Activated naive CD8-positive, alpha-beta T cell treated with anti-CD3 and anti-CD28 coated beads, Interleukin-2, amount 10 ng/mL, durations not matched to agents 7 days and 5 days (primary cell): ENCODE measurements at places on chromosomes 1 and 21. TPM values are rescaled to one million over a fixed set of nuclear protein-coding genes. Genes with fewer than 3 reads are reported as not detected.

DNA sequence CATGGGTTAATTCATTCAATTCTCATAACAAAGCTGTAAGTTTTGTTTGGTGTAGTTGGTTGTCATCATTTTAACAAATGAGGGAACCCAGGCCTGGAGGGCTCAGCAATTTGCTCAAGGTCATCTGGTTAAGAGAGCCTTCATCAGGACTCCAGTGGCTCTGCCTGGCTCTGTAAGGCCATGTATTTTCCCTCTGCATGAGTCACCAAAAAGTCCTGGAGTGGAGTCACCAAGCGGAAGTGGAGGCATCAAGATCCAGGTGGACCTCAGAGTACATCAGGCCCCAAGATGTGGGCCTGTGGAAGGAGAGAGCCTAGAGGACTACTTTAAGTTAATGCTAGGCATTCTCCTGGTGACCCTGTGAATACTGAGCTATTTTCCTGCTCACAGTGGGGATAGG is 30.0 kb upstream of the RBM15 start:
- DNase-seq, result no peak

DNA sequence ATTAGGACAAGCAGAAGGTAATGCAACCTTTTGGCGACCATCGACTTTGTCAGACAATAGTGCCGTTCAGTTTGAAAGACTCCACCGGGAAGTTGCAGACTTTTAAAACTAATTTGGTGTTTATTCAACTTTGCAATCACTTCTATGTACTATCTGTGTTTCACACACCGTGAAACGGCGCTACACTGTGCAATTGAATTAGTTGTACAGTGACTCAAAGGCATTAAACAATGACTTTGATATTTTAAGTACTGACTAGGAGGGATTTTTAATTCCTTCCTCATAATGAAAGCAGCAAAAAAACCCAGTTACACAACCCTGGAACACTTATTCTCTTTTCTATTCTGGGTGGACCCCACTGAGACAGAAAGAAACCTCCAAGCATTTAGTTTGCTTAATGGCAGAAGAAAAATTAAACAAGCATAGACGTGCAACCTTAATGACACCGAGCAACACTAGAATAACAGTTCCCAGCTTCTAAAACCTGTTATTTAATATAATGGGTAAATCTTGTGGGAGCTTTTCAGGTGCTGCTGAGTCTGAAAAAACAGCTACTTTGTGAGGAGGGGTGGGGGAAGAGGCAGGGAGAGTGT is 176.8 kb downstream of the LMO4 start:
- no peak for DNase-seq

DNA sequence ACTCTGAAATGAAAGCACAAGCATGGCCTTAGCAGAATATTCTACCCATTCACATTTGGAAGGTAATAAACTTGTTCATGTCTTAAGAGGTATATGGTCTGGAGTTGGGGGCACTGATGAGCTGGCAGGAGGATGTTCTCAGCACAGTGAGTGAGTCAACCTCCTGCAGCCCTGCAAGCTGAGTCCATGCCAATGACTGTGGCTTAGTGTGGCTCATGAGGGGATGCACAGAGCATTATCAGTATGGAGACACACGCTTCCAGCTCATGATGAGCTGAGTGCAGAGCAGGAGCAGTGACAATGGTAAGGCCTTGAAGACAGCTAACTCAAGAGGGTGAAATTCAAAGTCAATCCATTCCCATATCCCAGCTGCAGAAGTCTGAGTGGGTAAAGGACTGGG is 102.3 kb downstream of the TNFSF18 start:
- no peak for DNase-seq

GRCh38 chr21:41769521-41769920 is 2.7 kb upstream of the RIPK4 start:
- DNase-seq, result no peak

The PLA2G4A gene
- total RNA-seq, result 0.19 TPM

The PLA2G2C gene
- not detected for total RNA-seq
